Neural progenitor cell (in vitro differentiated cells): ENCODE measurements at places on chromosomes 11 and 22.
A peak's percentile ranks its signal among the peaks of the same experiment; 100 is the strongest.

DNA sequence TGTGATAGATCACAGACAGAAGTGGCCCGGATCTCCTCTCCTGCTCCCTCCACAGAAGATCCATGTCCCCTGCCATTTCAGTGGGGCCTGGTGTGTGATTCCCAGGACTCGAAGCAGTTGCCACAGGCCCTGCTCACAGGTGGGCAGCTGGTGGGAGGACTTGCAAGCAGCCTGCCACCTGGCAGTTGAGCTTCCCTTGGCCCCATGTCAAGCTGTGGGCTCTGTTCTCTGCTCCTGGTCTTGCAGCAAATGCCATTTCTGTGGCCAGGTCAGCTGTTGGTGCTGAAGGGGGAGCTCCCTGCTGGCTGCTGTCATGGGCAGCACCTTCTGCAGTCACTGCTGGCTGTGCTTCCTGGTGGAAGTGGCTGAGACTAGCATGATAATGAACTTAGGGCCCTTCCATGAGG lies 59.1 kb upstream of the SLC22A12 start:
- no peak for DNase-seq

DNA sequence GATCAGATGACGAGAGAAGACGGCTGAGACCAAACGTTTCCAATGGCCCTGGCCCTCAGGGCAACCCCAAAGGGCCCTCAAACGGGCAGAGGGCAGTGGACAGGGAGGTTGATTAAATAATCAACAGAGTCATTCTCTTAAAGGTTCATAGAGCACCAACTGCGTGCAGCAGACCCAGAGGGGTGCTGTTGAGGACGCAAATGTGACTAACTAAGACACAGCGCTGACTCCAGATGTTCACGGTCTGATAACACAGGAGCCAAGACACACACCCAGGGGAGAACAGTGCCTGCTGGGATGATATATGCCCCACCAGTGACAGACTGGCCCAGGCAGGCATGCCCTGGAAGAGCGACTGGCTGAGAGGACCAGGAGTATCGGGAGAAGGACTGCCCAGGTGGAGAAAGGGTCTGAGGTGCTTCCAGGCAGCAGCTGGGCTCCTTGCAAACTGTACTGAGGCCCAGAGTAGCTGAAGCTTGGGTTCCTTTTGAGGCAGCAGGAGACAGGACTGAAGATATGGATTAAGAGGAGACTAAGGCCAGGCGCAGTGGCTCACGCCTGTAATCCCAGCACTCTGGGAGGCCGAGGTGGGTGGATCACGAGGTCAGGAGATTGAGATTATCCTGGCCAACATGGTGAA lies 7.7 kb downstream of the VWCE start:
- DNase-seq, result no peak

GRCh38 chr11:65503949-65504673 lies 5.3 kb downstream of the MALAT1 start:
- DNase-seq, result no peak

GRCh38 chr11:61732705-61733104 lies 19.7 kb upstream of the MYRF start:
- no peak for DNase-seq

- no peak for DNase-seq
Observed at GRCh38 chr11:116132273-116132978, 628.2 kb upstream of the CADM1 start.

GRCh38 chr11:62854825-62855570 lies 15.6 kb upstream of the WDR74 start:
- no peak for DNase-seq

- DNase-seq, result peak; percentile 50
Observed at GRCh38 chr11:45982656-45983470, 60.4 kb downstream of the LARGE2 start.

GRCh38 chr22:40661671-40662070 lies 17.6 kb upstream of the MCHR1 start:
- no peak for DNase-seq

- DNase-seq, result no peak
Observed at GRCh38 chr11:75768909-75769771, 562 bp downstream of the DGAT2 start.

DNA sequence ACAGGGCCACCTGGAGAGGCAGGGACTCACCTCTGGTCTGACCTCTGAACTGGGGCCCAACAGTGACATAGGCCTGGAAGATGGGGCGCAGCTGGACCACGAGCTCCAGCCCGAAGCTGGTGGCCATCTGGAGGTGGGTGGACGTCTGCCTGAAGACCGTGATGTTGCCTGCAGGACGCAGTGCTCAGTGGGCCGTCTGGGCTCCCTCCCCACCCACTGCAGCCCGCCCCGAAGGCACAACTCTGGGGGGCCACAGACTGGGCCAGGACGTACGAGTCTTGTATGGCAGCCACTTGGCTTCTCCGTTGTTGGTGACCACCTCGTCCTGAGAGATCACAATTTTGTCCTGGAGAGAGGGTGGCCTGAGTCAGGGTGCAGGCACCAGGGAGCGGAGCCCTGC lies 7.9 kb downstream of the MUC6 start:
- DNase-seq, result no peak

- no peak for DNase-seq
Observed at GRCh38 chr11:57903011-57903410, 120.7 kb upstream of the OR9Q1 start.

DNA sequence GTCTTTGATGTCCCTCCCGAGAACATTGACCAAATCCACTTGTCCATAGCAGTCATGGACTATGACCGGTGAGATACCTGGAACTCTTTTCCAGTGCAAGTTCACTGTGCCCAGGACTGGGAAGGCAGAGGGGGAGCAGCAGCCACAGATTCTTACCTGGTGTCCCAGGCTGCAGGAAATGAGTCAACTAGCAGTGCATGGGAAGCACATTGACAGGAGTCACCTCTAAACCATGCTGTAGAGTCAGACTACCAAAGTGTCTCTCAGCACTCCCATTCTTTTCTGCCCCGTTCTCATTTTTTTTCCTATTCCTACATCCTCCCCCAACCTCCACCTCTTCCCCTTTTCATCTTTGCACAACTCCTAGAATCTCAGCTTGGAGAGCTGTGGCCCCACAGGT lies 67.2 kb upstream of the OLFML1 start:
- DNase-seq, result no peak

DNA sequence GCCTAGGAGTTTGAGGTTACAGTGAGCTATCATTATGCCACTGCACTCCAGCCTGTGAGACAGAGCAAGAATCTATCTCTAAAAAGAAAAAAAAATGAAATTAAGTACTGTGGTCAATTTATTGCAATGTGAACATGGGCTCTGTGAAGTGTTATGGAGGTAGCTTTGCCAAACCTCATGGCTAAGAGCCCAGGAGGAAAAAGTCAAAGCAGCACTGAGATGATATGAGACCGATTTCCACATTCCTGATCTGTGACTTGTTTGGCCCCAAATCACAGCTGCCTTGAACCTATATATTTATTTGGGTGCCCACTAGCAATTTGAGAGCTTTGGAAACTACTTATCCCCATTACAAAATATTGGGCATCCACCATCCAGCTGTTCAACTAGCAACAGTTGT lies 29.8 kb upstream of the TMEM135 start:
- no peak for DNase-seq

DNA sequence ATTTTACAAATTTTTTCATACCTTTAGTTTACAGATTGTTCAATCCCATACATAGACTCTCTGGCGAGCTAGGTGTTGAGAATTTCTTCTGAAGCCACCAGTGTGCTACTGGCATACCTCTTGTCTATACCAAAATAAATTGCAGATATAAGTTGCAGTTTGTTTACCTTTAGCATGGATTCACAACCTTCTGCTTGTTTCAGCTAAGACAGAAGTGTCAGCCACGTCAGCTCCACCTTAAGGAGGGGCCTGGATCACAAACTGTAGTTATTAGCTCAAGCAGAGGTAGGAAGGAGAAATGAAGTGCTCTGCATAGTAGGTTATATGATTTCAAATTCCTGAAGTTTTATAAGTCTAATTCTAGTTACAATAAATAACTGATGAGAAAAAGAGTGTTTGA lies at the start of gene NXPE4:
Gene NXPE4, minus strand, starts transcription at position 216 of the 400 bp plus-strand sequence. CDS start 1,027 bp downstream, outside the sequence.
- no peak for DNase-seq

DNA sequence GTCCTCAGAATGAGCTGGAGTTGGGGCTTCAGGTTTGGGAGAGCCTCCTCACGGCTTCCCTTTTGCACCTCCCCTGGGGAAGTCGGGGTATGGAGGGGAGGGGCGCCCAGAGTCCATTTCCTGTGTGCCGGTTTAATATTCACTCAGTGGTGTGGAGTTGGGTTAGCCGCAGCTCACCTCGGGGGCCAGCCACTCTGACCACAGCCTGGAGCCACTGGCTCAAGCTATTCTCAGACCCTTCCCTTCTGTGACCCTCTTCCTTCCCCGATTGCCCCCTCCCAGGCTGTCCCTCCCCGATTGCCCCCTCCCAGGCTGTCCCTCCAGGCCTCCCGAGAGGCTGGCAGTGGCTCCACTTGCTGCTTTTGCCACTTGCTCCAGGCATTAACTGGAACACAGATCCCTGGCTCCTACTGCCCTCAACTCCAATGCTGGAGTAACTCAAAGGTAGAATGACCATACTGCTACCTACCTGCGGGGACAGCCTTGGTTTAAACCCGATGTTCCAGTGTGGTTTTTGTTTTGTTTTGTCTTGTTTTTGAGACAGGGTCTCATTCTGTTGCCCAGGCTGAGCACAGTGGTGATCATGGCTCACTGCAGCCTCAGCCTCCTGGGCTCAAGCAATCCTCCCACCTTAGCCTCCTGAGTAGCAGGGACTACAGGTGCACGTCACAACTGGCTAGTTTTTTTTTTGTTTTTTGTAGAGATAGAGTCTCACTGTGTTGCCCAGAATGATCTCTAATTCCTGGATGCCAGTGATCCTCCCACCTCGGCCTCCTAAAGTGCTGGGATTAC lies 29.3 kb downstream of the RPUSD4 start:
- no peak for DNase-seq

DNA sequence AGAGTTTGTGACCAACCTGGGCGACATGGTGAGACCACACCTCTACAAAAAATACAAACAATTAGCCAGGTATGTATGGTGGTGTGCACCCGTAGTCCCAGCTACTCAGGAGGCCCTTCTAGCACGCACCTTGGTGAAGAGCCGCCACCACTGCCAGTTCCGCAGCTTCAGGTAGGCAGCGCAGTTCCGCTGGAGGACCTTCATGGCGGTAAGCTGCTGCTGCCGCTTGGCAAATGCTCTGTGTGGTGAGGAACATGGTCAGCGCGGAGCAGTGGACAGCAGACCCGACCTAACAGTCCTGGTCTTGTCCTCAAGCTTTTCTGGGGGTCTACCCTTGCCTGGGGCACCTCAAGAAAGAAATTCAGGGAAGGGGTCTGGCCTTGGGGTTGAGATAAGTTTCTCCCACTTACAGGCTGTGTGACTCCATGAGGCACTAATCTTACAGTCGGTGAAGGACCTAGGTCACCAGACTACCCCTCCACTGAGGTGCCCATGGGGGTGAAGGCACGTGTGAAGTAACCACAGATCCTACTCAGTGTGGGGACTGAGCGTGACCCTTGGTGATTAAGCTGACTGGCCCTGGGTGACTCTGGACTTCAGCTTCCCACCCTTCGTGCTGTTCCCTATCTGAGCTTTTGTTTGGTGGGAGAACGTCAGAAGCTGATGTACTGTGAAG lies 49.6 kb downstream of the APOL1 start:
- DNase-seq, result no peak

DNA sequence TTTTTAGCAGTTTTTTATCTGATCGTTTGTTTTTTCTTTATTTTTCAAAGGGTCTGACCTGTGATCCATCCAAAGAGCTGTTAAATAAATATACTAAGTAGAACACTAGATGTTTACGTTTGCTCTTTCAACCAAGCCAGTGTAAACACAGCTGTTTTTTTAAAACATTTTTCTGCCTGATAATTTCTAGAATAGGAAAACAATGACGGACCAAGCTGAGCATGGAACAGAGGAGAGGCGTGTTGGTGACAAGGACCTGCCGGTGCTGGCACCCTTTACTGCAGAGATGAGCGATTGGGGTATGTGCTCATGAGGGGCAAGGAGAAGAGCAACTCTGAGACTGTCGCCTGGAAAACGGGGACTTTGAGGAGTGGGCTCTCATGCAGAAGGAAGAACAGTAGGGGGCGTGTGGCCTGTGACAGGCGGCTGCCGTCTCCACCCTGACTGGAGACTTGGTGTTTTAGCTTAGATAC lies 28.6 kb upstream of the PANX2 start:
- peak; percentile 76 for DNase-seq

DNA sequence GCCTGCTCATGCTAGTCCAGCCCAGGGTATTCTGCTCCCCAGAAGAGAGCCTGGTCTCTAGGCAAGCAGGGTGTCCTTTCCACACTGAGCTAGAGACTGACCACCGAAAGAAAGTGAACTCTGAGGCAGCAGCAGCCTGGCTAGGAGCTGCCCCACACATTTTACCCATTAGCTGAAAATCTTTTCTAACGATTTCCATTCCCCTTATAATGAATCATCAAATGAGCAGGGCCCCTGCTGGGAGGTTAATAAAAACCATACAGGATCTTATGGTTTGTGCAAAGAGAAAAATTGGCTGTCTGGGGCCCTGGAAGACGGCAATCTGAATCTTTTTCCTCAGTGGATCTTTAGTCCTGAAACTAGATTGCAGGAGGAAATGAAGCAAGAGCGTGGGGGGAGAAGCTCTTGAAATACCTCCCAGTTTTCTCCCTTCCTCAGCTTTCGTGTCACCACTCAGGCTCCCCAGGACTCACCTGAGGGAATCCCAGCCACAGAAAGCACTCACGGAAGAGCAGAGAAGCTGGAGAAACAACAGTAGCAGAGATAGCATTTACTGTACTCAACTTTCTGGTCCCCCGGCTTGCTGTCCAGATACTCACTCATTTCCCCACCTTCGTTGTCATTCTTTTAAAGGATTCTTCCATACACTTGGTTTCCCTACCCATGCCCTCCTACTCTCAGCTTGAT lies 74.7 kb upstream of the CD44 start:
- DNase-seq, result no peak
